ENCODE measurements at places on chromosomes 7 and 10.

GRCh38 chr7:131130324-131130723 is 197.4 kb upstream of the MKLN1 start:
- DNase-seq = no peak

GRCh38 chr10:59748834-59749233 is 4.4 kb downstream of the MRLN start:
- no peak for DNase-seq

DNA sequence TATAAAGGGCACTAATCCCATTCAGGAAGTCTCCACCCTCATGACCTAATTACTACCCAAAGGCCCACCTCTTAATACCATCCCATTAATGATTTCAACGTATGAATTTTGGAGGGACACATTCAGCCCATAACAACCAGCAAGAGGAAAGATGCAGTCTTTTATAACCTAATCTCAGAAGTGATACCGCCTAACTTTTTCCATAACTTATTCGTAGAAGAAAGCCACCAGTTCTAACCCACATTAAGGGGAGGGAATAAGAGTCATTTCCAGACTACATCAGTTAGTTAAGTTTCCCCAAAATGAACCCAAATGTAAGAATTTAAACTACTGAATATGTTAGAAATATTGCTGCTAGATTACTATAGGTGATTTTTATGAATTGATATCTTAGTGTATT is 32.1 kb upstream of the LHFPL3 start:
- DNase-seq = no peak

GRCh38 chr7:129238546-129238945 is 13.7 kb downstream of the AHCYL2 start:
- no peak for DNase-seq

- DNase-seq = no peak
Observed at GRCh38 chr10:44327461-44327860, 57.4 kb downstream of the CXCL12 start.

GRCh38 chr7:36775676-36776075 is 51.4 kb upstream of the AOAH start:
- no peak for DNase-seq

- DNase-seq = no peak
Observed at GRCh38 chr7:35849158-35849831, 48.4 kb downstream of the SEPTIN7 start.

DNA sequence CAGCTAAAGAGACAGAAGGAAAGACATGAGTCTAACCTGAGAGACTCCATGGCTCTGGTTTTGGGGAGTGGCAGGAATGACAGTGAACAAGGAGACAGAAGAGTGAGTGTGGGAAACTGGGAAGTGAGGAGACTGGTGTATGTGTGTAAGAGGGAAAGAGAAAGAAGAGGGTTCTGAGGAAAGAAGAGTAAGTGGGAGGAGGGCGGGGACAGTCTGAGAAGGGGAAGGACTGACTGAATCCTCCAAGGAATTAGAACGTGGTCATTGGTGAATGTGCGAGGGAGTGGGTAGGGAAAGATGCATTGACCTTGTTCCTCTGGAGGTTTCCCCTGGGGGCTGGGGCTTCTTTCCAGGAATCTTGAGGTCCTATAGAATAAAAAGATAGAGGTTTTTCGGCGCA is 26.6 kb downstream of the WNT8B start:
- DNase-seq = no peak

DNA sequence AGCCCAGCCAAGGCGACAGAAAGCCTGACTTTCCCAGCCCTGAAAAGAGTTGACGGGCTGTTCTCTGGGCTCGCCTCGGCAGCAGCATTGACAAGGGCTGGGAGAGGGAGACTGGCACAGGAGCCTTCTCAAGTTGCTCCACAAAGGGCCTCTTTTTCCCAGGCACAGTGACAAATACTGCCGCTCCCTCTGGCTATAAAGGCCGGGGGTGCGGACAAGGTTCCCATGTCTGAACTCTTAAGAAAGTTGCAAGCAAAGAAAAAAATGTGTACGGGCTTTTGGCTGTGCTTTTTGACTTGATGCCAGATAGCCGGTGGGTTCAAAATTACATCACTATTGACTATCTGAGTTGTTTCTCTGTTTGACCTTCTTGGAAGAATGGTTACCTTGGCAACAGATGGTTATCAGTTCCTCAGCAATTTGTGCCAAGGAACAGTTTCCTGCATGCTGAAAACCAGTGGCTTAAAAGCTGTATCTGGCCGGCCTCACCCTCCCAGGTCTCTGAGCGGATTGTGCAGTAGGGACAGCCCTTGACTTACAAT is 115.9 kb upstream of the EEPD1 start:
- peak; percentile 92 for DNase-seq

GRCh38 chr10:126242397-126243260 is 145.6 kb downstream of the ADAM12 start:
- peak; percentile 82 for DNase-seq

DNA sequence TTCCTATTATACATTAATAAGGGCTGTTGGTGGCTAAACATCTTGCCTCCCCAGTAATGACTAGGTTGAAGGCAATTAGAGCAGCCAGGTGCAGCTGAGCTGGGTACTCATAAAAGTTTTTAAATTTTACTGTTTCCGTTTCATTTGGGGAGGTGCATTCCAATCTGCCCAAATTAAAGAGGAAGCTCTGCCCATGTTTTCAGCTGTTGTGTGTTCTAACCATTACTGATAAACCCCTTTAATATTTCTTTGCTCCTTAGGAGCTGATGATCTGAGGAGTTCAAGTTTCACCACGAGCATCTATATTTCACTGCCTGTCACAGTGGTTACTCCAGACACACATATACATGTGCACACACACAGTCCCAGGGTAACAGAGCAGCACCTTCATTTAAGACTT is 94.4 kb downstream of the JAZF1 start:
- DNase-seq = no peak

- DNase-seq = no peak
Observed at GRCh38 chr10:89308266-89308665, 6.4 kb downstream of the IFIT2 start.

GRCh38 chr10:43365001-43365400 is 6.4 kb upstream of the FXYD4 start:
- no peak for DNase-seq

DNA sequence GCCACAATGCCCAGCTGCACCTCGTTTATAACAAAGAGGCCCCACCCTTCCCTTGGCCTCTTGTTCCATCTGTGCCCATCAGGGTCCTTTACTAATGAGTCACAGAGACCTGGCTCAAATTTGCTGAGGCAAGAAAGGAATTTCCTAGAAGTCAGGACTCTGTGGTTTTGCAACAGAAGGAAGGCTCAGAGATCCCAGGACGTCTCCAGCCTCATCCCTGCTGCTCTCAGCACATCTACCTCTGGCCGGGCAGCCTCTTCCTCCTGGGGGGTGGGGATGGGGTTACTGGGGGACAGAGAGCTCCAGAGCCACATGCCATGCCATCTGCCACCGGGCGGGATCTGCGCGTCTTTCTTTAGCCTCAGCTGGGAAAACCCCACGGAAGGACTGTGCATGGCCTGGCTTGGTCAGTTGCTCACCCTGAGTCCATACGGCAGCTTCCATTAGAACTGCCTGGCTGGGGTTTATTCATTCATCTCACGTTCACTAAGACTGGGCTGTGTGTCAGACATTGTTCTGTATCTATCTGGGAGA is 41.9 kb upstream of the PSMG3 start:
- DNase-seq = peak; percentile 90

All from EL (cell line).